Central memory CD4-positive, alpha-beta T cell (primary cell): ENCODE measurements at places on chromosomes 2 and 18.

DNA sequence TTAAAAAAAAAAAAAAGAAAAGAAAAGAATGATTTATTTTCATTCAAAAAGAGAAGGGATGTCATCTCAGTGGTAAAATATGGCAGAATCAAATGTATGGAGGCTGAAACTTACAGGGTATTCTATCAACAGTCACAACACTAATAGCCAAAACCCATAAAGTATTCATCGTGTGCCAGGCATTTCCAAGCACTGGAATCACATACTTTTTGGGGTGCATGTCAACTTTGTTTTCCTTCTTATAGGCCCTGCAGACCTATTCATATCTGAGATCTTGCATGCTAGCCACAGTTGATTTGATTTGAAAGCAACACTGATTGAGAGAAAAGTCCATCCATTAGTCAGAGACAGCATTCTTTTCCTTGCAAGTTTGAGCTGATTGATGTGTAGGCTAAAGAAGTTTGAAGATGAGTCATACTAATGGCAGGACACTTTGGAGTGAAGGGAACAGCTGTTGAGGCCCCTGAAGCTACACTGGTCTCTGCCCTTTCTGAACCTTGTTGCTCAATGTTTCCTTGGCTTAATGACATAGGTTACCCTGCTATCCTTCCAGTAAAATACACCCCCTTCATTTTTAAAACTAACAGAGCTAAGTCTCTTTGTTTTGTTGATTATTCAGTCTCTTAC is 22.0 kb downstream of the KATNAL2 start:
- DNase-seq = no peak

DNA sequence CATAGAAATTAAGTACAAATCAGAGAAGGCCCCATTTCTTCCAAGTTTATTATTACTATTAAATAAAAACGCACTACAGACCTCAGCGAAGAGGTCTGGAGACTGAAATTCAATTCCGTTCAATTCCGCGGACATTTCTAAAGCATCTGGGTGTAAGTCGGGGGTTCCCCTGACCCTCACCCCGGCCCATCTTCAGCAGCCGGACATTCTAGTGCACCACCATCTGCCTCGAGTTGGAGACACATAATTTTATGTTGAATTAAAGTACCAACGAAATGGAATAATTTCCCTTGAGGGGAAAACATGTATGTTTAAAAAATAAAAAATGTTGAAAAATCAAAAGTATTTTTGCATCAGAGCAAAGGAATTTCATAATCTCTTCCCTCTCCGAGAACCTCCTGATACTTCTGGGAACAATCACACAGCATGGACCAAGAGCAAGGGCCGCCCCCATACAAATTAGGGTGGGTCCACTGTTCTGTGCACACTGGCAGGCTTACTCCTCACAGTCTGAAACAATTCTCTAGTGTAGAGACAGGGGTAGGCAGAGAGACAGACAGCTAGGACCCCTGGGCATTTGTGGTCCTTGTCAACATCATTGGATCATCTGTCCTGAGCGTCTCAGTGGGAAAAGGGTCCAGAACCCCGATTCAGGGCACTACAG is 29.3 kb downstream of the MBP start:
- no peak for DNase-seq

DNA sequence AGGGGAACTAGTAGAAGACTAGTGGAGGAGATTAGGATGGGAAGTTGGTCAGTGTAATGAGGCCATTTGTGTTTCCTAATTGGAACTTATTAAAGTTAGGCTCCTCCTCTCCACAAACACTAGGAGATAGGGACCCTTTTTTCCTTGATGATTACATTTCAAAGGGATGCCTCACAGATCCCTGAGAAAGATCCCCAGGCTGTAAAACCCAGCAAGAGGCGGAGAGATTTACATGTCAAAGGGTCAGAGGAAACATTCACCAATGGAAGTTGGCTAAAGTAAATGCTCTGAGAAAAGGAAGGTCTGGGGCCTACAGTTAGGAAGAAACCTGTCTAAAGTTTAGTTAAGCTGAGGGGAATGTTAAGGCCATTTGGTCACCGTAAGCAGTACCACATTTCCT is 1.4 kb upstream of the CCDC85A start:
- DNase-seq = no peak

GRCh38 chr2:224369028-224369632 is 32.8 kb downstream of the FAM124B start:
- peak; percentile 3 for DNase-seq

GRCh38 chr2:83959266-83959665 is 499.8 kb downstream of the SUCLG1 start:
- no peak for DNase-seq

GRCh38 chr2:107091163-107091864 is 205.3 kb upstream of the ST6GAL2 start:
- no peak for DNase-seq

GRCh38 chr2:58938988-58939387 is 697.9 kb upstream of the FANCL start:
- no peak for DNase-seq

DNA sequence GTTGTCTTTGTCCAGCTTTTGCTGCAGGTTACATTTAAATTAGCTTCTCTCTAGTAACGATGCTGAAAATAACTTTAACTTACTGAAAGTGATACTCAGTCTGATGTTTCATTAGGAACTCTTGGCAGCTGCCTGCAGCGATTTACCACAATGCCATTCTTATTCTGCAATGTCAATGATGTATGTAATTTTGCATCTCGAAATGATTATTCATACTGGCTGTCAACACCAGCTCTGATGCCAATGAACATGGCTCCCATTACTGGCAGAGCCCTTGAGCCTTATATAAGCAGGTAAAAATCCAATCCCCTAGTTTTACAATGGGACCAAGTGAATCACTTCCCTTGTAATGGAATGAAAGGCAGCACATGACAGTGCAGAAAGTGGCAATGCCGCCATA is 16.3 kb upstream of the MFF start:
- no peak for DNase-seq

GRCh38 chr2:54065411-54065810 is 50.0 kb upstream of the ACYP2 start:
- no peak for DNase-seq
